ENCODE measurements at places on chromosomes 6 and 20. TPM values are rescaled to one million over a fixed set of nuclear protein-coding genes. Genes with fewer than 3 reads are reported as not detected.
A peak's percentile ranks its signal among the peaks of the same experiment; 100 is the strongest.

DNA sequence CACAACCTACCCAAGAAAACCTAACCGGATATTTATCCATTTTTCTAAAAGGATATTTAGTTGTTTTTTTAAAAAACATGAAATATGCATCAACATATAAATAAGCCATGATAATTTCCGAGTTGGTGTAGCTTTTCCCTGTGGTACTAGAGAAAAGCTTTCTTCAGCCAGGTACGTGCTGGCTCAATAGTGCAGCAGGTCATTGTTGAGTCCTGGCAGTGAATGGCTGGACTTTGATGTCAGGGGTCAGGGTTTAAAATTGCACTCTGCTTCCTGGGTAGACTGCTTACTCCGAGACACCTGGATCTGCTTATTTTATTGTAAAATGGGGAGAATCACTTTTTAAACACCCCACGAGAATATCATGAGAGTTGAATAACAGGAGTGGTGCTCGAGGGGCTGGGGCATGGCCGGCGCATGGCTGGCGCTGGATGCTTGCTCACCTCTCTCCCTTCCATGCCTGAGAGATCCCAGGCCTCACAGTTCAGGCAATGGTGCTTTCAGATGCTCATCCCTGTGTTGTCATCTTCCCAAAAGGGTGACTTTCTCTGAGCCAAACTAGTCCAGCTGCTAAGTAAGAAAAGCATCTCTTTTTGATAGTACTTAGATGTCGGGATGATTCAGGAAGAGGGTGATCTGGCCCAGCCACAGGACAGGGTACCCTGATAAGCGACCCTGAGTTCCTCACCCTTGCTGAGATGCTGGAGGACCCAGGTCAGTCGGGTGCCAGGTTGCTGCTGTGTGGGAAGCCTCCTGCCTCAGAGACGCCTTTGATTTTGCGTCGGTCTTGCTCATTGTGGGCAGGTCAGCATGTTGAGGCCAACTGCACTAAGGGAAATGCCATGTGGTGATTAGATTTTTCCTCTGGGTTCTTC, 269.1 kb upstream of the FOXQ1 start:
- DNase-seq = no peak

GRCh38 chr6:137734875-137735182, 132.2 kb upstream of the TNFAIP3 start:
- no peak for DNase-seq

- DNase-seq = no peak
These were observed 220.3 kb upstream of the SNX9 start for GRCh38 chr6:157602521-157603295.

DNA sequence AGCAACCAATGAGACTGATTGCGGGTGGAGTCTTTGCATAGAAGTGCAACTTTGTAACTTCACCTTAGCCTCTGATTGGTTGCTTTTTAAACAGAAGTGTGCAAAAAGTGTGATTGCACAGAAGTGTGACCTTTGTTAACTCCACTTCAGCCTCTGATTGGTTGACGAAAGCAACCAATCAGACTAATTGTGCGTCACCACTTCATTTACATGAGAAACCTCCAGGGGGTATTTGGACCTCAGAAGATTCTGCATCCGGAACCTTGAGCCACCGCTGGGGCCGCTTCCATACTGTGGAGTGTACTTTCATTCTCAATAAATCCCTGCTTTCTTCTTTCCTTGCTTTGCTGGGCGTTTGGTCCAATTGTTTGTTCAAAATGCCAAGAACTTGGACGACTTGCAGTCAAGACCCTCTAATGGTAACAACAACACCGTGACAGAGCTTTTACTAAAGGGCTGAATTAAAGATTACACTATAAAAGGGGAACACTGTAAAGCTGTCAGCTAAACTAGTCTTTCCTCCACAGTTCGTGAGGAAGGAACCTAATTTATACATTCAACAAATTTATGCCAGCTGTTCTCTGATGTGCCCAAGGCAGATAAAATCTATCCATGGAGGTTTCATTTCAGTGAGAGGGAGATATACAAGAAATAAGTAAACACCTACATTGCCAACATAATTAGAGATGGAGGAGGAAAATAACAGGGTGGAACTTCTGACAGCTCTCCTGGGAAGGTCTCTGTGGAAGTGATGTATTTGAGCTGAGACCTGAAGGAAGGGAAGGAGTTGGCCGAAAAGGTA, 1.4 kb upstream of the HECA start:
- DNase-seq = no peak

DNA sequence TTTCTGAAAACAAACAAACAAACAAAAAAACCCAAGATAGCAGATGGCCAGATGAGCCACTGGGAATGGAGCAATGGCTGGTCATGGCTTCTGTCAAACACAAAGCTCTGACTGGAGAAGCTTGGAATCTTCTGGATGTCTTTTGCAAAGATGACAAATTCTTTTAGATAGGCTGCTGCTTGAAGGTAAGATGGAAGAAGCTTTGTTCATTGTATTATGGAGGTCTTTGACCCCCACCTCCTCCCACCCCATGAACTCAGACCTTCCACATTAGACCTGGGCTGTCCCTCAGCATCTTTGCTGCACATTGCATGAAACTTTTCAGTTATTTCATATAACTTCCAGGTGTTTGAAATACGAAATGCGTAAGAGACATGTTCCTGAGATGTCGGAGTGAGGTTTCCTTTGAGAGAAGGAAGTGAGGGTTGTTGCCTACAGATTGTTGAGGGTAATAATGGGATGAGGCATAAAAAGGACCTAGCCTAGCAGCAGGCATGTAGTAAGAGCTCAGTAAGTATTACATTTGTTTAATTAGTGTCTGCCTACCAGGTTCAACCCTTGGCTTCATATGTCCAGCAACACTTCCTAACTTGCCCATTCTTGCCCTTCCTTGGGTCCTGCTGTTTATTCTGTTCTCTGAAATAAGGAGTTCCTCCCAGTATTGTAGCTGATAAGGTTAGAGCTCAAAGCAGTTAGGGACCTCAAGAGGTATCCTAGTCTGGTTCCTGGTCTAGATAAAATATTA, 51.4 kb upstream of the IER3 start:
- DNase-seq = no peak

DNA sequence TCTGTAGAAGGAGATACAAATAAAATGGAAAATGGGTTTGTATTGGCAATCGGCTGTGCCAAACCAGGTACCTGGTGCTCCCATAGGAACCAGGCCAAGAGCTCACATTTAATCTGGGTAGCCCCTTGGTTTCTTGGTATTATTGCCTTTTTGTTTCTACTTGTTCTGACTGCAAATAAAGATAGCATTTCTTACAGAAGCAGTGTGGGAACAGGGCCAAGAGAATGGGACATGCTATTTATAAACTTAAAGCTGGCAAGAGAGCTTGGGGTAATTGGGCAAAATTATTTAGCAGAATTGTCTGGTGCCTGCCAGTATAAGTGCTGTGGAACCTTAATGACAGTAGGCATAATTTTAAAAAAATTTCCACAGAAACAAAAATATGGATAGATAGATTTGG, 113.5 kb upstream of the GLP1R start:
- no peak for DNase-seq

DNA sequence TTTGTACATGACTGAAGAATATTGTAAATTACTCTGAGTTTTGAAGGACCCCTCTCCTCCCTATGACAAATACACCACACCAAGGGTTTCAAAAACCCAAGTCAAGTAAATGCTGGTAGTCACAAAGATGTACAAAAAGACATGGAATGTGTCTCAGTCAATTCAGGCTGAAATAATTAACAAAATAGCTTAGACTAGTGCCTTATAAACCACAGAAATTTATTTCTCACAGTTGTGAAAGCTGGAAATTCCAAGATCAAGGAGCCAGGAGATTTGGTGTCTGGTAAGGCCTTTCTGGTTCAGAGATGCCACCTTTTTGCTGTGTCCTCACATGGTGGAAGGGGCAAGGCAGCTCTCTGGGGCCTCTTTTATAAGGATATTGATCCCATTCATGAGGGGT, 202.3 kb upstream of the RIN2 start:
- DNase-seq = no peak

GRCh38 chr6:20312606-20313005, 89.1 kb upstream of the E2F3 start:
- DNase-seq = no peak

- DNase-seq = no peak
These were observed 165.4 kb downstream of the DST start for GRCh38 chr6:56477241-56477640.

GRCh38 chr6:98716341-98716740, 118.0 kb upstream of the POU3F2 start:
- DNase-seq = no peak

DNA sequence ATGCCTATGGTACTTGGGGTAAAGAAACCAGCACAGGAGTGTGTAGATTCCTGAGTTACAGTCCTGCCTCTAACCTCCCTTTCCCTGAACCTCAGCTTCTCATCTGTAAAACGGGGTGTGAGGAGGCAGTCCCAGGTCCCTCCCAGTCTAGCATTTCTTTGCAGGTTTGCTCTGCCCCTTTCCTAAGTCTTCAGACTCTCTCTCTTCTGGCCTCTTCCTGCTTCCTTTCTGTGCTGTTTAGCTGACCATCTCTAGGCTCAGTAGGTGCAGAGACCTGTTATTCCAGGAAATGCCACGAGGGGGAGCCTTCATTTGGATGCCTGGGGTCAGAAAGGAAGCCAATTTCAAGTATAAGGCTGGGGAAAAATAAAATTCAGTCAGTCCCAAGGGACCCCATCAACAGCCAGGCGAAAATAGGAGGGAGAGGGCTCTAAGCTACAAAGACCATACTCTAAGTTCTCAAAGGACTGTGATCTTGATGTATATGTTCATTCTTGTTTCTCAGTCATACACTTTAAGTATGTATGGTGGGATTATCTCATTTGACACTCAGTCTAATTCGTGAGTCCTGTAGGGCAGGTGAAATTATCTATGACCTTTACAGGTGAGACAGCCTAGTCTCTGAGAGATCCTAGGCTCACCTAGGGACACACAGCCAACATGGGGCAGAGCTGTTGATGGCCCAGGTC, 89.1 kb downstream of the NCR2 start:
- DNase-seq = peak; percentile 95

- no peak for DNase-seq
These were observed 272.2 kb upstream of the MAP3K7 start for GRCh38 chr6:90859056-90859455.

The FHL5 gene
- total RNA-seq = 20.9 TPM

The PDE10A gene
- total RNA-seq = 9.1 TPM

The FBXL4 gene
- total RNA-seq = 11.4 TPM

The PLEKHG1 gene
- 35.7 TPM for total RNA-seq

The RBM39 gene
- 449 TPM for total RNA-seq

The NRSN1 gene
- not detected for total RNA-seq
